ENCODE measurements at places on chromosomes 7 and 10. TPM values are rescaled to one million over a fixed set of nuclear protein-coding genes. Genes with fewer than 3 reads are reported as not detected.

GRCh38 chr10:18400201-18400905 is 251.0 kb downstream of the NSUN6 start:
- H3K4me3 ChIP-seq: peak overlapping the region; percentile 66
- no peaks in the 10 kb centered on the region for H3K36me3 ChIP-seq
- H3K4me1 ChIP-seq: no peaks in the 10 kb centered on the region
- H3K27me3 ChIP-seq: no peaks in the 10 kb centered on the region

The SCIN gene
- total RNA-seq: 141 TPM

DNA sequence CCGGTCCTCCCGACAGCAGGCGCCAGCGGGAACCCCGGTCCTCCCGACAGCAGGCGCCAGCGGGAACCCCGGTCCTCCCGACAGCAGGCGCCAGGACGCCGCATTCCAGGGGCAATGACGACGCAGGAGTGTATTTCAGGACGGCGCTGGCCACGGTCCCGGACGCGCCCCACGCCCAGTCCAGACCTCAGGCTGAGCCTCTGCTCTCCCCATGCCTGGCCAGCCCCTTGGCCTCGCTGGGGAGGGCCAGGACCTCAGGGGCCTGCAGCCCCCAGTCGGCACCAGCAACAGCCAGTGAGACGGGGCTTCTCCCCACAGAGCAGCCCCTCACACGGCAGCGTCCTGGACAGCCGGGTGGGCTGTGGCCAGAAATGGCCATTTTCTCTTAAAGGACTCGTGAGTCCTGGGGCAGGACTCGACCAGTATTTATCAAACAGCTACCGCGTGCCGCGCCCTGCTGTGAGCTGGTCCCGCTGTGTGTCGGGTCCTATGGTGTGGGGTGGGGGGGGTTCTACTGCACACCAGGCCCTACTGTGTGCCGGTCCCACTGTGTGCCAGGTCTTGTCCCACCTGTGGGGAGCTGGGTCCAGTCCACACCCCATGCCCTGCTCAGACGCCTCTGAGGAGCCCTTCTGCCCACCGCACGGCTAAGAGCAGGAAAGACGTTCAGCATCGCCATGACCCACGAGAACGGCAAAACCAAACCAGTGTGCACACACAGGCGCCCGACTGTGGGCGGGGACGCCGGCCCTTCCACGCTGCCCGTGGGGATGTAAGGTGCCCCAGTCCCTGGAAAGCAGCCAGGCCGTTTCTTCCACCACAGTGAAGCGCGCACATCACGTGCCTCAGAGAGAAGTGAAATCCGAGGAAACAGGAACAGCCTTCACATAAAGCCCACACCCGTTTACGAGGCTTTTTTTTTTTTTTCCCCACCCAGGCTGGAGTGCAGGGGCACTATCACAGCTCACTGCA is 33.3 kb downstream of the GET4 start:
- no peak overlapping the region for H3K27ac ChIP-seq
- no peak for DNase-seq
- peaks cover 2% of the 10 kb centered on the region for H3K27me3 ChIP-seq

The SORBS1 gene
- total RNA-seq: 91.7 TPM

The WNT2 gene
- 0.57 TPM for total RNA-seq

DNA sequence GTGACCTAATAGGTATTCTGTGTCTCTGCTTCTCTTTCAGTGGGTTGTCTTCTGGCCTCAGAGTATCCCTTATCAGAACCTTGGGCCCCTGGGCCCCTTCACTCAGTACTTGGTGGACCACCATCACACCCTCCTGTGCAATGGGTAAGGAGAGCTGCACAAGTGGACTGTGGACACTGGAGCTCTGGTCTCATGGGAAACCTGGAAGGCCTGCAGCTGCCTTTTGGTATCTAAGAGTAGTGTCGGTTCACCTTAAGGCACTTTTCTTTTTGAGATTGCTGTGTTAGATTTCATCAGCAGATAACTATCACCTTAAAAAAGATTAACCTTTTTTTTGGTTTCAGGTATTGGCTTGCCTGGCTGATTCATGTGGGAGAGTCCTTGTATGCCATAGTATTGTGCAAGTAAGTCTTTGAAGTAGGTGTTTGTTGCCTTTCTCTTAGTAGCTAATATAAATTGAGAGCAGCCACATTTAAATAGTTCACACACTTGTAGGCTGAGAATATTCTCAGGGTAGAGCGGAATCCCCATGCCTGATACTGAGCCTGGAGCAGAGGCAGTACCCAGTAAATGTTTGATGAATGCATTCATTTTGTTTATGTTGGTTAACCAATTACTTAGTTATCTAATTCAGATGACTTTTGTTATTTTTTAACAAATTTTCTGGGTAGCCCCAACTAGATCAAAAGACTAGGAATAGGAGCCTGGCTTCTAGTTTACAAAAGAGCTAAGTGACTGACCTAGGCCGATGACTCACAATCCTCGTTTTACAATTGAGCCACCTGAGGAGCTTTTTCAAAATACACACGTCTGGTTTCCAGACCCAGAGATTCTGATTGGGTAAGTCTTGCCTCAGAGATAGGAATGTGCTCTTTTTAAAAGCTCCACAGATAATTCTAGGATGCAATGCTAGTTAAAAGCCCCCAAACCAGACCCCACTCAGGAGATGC is 3.6 kb downstream of the TMEM254 start:
- H3K27me3 ChIP-seq: no peaks in the 10 kb centered on the region
- no peaks in the 10 kb centered on the region for H3K4me1 ChIP-seq
- no peak overlapping the region for H3K4me3 ChIP-seq
- DNase-seq: no peak
- no peaks in the 10 kb centered on the region for H3K36me3 ChIP-seq
- no peak overlapping the region for H3K27ac ChIP-seq

GRCh38 chr7:151133986-151134742 is 33.3 kb downstream of the GBX1 start:
- H3K27me3 ChIP-seq: no peaks in the 10 kb centered on the region
- no peak overlapping the region for H3K27ac ChIP-seq
- H3K4me1 ChIP-seq: no peaks in the 10 kb centered on the region
- H3K4me3 ChIP-seq: no peak overlapping the region
- H3K36me3 ChIP-seq: peaks cover 31% of the 10 kb centered on the region
- no peak for DNase-seq

DNA sequence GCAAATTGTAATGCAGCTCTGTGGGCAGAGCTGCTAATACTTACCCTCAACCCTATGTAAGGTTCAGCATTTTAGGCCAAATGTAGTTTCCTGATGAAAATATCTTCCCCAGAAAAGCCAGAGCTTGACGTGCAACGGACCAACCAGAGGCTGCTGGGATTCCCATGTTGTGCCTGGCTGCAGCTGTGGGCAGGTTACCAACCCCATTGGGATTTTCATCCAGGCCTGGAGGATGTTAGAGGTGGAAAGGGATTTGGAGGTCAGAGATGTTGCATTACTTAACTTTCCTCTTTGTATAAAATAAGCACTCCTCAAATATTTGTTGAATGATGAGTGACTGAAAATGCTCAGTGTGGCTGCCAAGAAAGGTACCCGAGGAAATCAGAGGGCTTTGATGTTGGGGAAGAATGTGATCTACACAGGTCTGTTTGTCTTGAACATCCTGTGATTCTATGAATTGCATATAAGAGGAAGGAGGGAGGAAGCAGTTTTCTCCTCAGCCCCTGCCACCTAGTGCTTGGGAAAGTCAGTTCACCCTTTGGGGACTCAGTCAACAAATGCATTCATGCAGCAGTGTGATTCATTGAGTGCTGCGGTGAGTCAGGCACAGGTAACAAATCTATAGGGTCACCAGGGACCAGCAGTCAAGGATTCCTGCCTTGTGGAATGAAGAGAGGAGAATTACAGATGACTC is 487.2 kb downstream of the RPS24 start:
- no peaks in the 10 kb centered on the region for H3K36me3 ChIP-seq
- H3K4me1 ChIP-seq: no peaks in the 10 kb centered on the region
- no peaks in the 10 kb centered on the region for H3K27me3 ChIP-seq

Measured in kidney (tissue), 22 donors.